NCI-H2107 (cell line): ENCODE measurements at places on chromosomes 5 and 9.

GRCh38 chr9:4114569-4115505, 185.0 kb downstream of the GLIS3 start:
- no peak for DNase-seq

GRCh38 chr9:12544700-12545099, 148.5 kb upstream of the TYRP1 start:
- DNase-seq, result no peak

DNA sequence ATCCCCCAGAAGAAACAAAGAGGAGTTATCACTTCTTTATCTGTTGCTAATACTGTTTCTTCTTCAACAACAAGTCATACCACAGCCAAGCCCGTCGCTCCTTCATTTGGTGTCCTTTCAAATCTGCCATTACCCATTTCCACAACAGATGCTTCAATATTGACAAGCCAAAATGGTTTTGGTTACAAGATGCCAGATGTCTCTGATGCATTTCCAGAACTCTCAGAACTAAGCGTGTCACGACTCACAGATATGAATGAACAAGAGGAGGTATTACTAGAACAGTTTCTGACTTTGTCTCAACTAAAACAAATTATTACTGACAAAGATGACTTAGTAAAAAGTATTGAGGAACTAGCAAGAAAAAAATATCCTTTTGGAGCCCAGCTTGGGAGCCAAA, 16.0 kb upstream of the HAND1 start:
- no peak for DNase-seq

DNA sequence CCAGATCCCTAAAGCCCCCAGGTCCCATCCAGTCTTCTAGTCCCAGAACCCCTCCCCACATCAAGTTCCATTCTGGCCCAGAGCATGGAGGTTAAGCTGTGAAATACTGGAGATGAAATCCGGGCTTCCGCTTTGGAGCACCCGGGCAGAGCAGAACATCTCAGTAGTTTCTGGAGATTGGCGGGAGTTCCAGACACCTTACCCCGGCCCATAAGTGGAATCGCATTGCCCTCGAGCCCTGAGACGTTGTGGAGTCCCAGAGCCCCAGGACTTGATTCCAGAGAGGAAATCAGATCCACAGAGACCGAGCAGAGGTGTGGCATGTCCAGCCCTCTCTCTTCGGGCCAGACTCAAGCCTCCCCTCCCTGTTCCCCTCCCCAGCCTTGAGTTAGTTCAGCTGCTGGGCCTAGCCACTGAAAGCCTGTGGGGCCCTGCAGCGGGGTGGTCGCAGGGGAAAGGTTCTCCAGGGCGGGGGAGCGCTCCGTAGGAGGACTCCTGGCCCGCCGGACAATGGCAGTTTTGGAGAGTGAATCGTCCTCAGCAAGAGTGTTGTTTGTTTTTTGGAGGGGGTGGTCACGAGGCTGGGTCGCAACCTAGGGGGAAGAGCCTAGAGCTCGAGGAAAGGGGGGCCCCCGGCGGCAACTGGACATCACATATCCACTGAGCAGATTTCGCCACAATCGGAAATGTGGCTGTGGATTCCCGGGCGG, 1.0 kb upstream of the PAX5 start:
- no peak for DNase-seq

GRCh38 chr5:113084402-113085083, 107.9 kb downstream of the DCP2 start:
- no peak for DNase-seq

- no peak for DNase-seq
Measured at GRCh38 chr5:133884569-133885311, 83.7 kb downstream of the C5orf15 start.

DNA sequence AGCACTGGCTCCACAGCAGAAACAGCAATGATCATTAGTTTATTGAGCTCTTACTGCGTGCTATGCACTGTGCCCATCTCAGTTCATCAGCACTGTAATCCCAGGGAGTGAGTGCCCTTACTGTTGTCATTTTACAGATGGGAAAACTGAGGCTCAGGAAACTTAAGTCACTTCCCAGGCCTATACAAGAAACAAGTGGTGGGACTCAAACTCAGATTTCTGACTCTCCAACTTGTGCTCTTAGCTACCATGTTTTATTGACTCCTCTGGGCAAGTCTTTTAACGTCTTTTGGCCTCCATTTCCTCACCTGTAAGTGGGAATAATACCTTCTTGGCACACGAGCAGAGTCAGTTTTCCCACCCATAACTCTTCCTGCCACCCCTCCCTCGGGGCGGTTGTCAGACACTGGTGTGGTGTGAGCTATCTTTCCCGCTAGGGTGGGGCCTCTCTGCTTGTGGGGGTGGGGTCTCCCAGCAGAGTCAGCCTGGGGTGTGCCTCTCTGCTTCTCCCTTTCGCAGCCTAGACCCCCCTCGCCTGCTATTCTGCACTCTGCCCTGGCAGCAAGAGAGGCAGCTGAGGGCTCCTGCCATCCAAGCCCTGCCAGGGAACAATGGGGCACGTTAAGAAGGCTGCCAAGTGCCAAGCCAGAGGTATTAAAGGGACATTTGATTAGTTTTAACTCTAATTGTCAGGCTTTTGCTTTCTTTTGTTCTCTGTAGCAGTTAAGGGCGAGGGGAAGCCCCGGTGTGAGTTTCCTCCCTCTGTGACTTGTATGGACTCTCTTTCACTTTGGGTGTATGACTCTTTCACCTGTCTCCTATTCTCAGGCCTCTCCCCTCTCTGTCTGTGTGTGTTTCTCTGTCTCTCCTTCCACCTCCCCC, 12.1 kb downstream of the GALNT10 start:
- no peak for DNase-seq

DNA sequence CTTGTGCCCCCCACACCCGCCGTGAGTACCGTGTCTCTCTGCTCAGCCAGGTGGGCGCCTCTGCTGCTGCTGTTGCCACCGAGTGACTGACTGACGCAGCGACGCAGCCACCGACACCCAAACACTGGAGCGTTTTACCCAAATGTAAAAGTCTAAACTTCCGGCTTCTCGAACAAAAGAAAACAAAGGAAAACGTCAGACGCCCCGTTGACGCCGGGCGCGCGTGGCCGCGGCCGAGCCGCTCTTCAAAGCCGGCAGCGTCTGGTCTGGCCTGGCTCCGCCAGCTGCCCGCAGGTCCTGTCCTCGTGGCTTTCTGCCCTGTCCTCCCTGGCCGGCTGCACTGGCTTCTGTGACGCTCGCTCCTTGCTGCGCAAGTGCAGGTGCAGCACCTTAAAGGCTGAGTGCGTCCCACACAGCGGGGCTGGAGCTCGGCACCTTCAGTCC, 41.4 kb upstream of the CLPTM1L start:
- DNase-seq, result peak; percentile 57

- DNase-seq, result peak; percentile 6
Measured at GRCh38 chr5:176959051-176959450, 47.5 kb downstream of the UIMC1 start.

- DNase-seq, result no peak
Measured at GRCh38 chr9:113578882-113579282, 115.4 kb downstream of the RGS3 start.

DNA sequence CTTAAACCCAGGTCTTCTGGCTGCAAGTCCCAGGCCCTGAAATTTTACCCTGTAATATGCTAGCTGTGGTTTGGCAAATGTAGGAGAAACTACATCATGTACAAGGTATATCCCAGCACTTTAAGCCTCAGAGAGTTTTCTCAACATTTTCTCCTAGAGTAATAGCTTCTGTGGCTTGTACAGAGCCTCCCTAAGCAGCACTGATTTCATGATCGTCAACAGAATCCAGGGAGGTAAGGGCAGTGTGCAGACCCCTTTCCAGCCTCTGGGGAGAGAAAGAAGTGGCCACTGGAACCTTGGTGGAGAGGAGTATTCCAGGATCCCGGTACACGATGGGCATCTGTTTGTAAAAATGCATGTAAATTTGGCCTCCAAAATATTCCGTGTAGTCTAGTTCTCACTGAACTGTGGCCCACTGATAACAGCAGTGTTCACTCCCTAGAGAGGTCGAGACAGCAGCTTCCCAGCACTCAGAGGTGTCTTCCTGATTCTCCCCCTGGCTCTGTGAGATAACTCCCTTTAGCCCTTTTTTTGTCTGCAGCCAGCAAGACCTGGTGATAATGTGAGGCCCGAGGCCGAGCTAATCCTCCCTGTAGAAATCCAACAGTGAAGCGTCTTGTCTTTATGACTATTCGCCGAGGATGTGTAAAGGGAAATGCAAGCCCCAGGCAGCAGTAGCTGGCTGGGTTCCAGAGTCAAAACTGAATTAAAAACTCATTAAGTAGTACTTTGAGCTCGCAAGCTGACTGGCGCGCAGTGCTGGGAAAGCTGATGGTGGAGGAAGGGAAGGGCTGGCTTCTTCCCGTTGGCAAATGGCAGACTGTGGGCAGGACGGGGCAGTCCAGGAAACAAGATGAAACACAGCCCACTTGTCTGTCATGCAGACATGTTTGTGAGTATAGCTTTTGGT, 59.0 kb downstream of the MAP1B start:
- DNase-seq, result peak; percentile 58

DNA sequence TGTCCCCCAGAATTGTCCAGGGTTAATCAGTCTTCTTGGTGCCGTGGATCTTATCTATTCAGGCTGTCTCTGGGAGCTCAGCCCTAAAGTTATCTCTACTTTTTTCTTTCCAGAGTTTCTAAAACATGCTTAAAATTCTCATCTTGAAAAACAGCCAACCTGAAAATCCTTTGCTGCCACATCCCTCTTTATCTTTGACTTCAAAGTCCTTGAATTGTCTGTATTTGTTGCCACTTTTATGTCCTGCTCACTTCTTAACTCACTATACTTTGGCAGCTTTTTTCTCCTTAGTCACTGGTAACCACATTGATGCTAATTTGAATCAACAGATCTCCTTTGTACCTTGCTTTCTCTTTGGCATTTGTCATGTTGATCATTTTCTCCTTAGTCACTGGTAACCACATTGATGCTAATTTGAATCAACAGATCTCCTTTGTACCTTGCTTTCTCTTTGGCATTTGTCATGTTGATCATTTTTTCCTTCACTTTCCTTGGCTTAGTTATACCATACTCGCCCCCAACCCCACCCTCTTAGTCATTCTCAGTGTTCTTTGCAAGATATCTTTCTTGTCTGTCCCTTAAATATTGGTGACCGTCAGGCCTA, 8.5 kb downstream of the DMXL1 start:
- no peak for DNase-seq

DNA sequence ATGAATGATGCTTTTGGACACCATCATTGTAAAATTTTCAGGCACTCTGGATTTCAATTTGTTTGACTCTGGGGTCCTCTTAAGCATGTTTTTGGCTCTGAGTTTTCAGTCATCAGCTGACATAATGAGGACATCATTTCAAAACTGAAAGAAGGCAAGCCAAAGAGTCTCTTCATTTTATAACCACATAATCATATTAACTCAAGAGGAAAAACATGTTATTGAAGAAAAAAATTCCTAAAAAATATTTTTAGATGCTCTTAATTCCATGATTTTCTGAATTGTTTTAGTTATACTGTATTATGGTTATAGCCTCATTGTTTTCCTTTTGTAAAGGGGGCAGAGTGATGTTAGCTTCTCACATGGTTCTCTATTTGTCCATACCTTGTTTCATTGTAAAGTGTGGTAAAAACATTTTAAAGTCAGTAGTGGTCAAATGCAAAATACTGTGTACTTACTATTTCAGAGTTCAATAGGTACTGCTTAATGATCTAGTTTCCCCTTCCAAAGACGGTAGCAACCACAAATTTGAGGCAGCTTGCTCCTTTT, 472.1 kb downstream of the DMRT2 start:
- DNase-seq, result no peak

DNA sequence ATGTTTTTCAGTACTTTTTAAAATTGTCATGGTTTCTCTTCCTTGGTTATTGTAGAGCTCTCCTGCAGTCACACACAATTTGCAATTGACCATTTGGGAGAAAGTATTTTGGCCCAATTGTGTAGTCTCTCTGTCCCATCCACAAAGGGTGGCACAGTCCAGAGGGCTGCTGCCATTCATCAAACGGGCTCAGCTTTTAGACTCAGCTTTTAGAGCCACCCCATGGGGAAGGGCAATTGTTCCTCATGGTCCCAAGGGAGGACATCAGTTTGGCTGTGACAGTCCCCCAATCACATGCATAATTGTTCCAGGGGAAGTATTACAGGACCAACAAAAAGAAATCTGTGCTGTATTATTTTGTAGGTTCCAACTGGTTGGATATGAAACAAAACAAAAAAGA, 207.6 kb downstream of the ZNF462 start:
- no peak for DNase-seq

DNA sequence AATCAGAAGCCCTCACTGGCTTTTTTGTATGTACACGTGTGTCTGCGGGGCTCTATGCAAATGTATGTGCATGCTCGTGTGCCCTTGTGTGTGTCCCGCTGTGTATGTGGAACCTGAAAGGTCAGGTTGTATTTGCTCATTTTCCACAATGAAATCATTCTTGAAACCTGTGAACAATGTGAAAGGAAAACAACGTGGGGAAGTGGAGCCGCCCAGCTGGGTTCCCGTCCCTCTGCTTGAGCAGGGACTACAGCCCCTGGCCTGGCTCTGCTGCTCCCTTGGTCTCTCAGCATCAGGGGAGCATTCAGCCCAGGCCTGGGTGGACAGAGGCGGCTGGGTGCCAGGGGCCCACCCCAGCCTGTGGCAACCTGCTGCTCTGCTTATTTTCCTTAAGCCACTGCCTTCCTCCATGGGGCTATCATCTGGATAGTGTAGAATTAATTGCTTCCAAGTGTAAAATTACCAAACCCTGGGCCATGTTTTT, 3.0 kb downstream of the ECSCR start:
- DNase-seq, result no peak

DNA sequence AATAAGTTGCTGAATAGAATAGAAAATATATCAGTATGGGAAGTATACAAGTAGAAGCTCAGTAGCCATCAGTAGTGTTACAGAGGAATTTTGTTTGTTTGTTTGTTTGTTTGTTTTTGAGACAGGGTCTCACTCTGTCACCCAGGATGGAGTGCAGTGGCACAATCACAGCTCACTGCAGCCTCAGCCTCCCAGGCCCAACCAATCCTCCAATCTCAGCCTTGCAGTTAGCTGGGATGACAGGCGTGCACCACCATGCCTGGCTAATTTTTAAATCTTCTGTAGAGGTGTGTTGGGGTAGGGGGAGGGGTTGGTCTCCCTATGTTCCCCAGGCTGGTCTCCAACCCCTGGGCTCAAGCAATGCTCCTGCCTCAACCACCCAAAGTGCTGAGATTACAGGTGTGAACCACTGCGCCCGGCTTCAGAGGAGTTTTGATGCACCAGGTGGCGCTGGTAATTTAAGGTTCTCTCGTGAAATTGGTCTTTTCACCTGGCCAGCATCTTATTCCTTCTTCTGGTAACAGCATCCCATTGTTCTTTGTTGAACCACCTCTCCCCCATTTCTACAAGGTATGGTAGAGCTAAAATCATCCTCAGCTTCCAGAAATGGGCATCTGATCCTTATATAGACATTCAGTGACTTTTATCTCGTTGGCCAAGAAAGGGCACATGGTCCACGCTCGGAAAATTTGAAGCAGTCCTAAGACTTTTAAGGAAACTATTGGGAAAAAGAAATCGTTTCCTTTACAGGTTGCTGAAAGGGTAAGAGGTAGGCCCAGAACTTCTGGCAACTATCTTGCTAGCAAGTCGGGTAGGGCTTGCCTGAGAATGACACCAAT, 157.1 kb downstream of the ARRDC3 start:
- DNase-seq, result peak; percentile 13
